ENCODE measurements at places on chromosomes 5 and 9.
A peak's percentile ranks its signal among the peaks of the same experiment; 100 is the strongest.

- no peak for DNase-seq
Observed at GRCh38 chr5:136781464-136781863, 416.1 kb upstream of the TRPC7 start.

GRCh38 chr9:126844085-126844484 lies 16.4 kb upstream of the ZBTB34 start:
- DNase-seq: no peak

DNA sequence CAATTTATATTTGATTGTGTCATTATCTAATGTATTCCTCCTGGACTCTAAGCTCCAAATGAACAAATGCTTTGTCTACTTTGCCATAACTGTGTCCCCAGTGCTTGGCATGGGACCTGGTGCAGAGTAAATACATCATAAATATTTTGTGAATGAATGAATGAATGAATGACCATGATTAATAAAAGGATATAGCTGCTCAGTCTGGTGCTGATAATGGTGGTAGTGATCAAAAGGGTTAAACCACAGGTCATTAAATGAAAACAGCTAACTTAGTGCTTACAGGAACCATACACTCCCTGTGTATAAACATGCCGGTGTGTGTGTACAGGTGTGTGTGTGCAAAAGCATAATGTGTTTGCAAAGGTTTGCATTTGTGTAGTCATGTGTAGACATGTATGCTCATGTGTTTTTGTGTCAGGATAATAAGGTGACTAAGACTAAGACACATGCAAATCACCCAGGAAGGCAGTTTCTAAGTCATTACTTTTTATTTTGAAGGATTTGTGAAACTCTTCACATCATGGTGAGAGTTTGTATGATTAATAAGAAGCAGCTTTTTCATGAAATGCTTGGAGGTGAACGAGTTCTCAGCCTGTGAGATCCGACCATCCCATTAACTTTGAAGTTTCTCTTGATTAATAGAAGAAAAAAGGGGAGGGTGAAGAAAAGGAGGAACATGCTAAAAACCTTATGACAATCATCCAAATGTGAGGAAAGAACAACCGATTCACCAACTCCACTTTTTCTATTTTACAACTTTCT lies 24.6 kb downstream of the SPARC start:
- DNase-seq: no peak

GRCh38 chr5:30832519-30832918 lies 361.0 kb upstream of the CDH6 start:
- no peak for DNase-seq

DNA sequence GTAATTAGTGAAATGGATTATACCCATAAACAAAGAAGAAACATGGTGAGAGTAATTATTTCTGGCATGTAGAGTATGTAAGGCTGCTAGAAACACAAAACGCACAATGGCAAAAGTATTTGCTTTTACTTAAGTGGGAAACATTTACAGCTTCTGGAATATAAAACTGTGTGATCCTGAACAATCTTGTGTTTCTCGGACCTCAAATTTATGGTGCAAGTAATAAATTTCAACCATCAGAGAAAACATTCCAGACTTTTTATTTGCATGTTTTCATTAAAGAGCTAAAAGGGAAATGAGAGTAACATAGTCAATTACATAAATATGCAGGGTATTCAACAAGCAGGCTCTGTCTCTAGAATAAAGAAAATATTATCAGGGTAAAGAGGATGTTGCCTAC lies 17.2 kb upstream of the PRR16 start:
- DNase-seq: no peak

DNA sequence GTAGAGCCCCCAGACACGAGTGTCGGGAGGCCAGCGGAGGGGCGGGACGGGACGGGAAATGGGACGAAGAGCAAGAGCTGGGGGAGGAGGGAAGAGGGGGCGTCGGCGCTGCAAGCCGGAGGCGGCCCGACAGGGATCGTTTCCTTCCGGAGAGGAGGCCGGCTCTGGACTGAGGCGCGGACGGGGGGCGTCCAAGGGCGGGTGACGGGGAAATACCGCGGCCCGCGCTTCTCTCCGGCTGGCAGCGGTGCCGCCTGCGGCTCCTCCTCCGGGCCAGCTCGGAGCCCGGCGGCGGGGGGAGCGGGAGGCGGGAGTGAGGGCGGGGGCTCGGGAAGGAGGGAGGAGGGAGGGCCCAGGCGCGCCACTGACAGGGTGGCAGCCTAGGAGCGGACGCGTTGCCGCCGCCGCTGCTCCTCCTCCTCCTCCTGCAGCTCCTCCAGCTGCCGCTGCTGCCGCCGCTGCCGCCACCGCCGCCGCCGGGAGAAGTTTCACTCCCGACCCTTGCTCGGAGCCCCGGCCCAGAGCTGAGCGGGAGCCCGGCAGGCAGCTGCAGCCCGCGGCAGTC lies at the start of gene CHSY3:
Gene CHSY3, plus strand, starts transcription at position 364 of the 565 bp plus-strand sequence.
- DNase-seq: peak; percentile 61

DNA sequence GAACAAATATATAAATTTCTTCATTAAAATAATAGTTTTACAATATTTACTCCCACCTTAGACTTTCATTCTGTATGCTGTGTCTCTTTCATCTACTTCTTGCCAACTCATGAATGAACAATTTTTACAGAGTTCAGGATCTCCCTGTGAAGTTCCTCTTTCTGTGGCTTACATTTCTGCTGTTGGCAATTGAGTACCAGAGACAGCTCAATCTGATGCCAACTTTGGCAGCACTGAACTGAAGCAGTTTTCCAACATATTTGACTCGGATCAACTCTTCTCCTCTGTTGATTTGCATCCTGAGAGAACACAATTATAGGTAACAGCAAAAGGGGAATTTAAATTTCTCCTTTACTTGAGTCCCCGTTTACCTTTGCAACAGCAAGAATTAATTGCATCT lies 1262.2 kb downstream of the EFNA5 start:
- no peak for DNase-seq

GRCh38 chr9:127707766-127708165 lies 978 bp downstream of the CFAP157 start:
- peak; percentile 47 for DNase-seq

- no peak for DNase-seq
Observed at GRCh38 chr9:95980262-95981125, 105.0 kb downstream of the ERCC6L2 start.

- no peak for DNase-seq
Observed at GRCh38 chr5:160375166-160375565, 4.7 kb upstream of the C1QTNF2 start.

DNA sequence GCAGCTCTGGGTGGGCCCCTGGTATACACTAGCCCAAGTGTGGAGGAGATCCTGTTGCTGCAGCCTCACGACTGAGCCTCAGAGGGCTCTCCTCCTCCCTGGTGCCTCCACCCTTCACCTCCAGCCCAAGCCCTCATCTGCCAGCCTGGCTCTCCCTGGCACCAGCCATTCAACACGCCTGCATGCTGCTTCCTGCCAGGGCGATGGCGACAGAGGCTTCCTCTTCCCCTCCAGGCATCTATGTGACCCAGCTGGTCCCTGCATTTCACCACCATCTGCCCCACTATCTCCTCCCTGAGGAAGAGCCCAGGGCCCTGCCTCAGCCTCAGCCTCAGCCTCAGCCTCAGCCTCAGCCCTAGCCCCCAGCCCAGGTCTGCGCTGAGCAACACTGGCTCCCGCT lies 54.8 kb upstream of the ANGPTL2 start:
- DNase-seq: no peak

GRCh38 chr5:915946-916345 lies 23.3 kb downstream of the TRIP13 start:
- no peak for DNase-seq

DNA sequence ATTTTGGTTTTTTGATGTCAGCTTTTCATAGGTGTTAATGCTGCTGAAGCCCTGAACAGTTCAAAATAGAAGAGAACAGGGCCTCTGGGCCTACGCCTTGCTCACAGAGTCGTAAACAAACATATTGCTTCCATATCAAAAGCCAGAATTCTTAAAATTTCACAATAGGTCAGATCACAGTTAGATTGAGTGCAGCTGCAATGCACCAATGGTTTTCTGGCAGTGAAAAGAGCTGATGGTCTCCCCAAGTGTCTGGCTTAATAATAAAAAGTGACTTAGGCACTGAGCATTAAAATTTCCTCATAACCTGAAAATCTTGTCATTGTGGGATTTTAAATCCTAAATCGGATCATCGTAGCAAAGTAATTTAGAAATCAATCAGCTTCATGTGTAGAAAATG lies 493.0 kb downstream of the CAAP1 start:
- no peak for DNase-seq

- DNase-seq: no peak
Observed at GRCh38 chr5:137122558-137122957, 376.6 kb downstream of the SPOCK1 start.

DNA sequence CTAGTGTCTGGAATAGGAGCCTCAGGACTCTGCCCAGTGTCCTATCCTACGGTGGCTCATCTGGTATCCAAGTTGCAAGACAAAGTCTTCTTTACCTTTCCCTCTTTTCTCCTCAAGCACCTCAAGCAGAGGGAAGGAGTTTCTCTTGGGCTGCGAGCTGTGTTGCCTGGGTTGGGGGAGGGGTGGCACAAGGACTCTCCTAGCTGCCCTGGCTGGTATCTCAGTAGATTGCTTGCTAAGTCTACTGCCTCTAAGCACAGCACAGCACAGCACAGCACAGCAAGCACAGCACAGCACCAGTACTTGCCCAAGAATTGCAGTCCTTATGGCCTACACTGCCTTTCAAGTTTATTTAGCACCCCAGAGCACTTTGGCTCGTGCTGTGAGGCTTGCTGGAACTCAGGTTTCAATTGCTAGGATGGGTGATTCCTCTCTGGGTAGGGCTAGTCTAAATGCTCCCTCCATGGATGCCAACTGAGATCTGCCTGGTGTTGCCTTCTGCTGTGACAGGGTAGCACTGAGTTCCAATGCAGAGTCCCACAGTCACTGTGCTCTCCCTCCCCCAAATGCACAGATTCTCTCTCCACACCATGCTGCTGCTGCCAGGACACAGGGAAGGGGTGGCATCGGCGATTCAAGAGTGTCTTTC lies 213.1 kb upstream of the POU5F2 start:
- DNase-seq: no peak

DNA sequence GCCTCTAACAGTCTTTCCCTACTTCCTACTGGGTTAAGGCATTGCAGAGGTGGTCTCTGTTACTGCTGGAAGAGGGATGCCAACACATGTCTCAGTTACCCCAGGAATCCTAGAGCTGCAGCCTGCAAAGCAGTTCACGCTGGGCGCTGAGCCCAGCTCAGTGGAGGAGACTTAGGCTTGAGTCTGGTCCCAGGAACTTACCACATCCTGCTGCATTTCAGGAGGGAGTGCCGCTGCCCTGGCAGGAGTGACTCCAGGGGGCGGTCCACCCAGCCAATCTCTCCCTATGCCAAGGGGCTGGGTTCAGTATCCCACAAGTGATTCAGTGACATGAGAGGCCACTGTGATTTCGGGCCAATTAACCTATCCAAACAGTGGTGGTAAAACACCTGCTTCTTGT lies 7.6 kb downstream of the TTC16 start:
- no peak for DNase-seq

DNA sequence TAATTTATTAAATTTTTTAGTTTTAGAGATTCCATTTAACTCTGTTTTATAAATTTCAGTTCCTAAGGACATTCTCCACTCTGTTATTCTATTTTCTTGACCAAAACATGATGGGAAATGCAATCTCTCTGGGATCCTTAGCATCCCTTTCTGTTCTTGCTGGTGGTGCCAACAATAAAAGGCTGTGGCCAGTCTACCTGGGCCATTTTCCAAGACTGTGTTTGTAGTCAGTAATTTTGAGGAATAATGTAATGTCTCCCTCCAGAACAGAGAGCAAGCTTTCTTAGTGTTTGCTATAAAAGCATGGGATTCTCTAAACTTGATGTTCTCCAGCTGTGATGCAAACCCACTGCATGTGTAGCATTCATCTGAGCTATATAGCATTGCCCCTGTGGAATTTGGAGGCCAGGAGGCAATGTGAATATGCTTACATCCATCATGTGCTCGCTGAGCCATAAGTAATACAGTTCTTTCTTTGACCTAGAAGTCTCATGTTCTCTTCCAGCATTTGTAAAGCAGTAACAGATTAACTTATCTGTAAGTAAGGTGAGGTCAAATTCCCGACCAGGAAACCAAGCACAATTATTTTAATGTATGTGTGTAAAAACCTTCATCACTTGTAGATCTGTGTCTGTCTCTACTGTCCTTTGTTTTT lies 211.5 kb upstream of the TAS2R1 start:
- DNase-seq: no peak

DNA sequence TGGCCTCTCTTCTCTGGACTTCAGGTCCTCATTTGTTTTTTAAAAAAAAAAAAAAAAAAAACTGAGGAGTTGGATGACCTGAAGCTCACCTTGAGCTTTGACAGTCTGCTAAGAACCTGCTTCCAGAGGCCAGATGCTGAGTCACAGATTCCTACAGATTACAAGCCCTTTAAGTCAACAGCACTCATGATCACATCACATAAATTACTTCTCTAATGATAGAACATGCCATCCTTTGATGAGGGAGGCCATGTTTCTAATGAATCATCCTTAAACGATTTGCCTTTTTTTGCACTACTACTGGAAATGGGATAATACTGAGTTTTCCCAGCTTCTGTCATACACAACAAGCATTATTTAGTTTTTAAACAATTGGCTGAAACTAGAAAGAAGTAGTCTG lies 34.2 kb upstream of the MYOT start:
- no peak for DNase-seq

- DNase-seq: no peak
Observed at GRCh38 chr5:23820765-23821471, 313.5 kb downstream of the PRDM9 start.

GRCh38 chr5:145833631-145834200 lies 1.4 kb downstream of the PRELID2 start:
- no peak for DNase-seq

- no peak for DNase-seq
Observed at GRCh38 chr5:131795228-131795627, 1.6 kb downstream of the FNIP1 start.

DNA sequence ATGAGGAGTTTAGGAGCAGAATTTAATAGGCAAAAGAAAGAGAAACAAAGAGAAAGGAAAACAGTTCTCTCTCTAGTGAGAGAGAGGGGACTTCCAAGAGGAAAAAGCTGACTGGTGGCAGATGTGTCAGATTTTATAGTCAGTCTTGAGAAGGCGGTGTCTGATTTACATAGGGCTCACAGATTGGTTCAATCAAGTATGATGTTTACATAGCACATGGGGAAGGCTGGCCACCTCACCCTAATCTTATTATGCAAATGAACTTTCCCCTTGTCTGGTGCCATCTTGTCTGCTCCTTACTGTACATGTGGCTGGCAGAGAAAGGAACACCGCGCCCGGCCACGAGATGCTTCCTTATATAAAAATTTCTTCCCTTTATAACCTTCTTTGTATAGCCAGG lies 24.7 kb downstream of the UNC13B start:
- DNase-seq: no peak

GRCh38 chr9:98755006-98755618 lies 41.2 kb downstream of the ANKS6 start:
- no peak for DNase-seq
